NCI-H345 (cell line): ENCODE measurements at places on chromosomes 6 and 20.

DNA sequence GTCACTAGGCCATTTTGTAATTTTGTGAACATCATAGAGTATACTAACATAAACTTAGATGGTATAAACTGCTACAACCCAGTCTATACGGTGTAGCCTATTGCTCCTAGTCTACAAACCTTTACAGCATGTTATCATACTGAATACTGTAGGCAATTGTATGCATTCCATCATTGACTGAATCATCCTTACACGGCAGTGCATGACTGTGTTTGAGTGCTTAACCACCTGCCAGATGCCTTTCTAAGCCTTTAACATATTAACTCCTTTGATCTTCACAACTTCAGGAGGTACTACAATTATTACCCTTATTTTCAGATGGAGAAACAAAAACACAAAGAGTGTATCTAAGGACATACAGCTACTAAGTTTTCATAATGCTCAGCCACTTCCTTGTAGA is 14.0 kb downstream of the DPPA5 start:
- no peak for DNase-seq

- DNase-seq: no peak
Observed at GRCh38 chr6:14945461-14946185, 300.2 kb upstream of the JARID2 start.

DNA sequence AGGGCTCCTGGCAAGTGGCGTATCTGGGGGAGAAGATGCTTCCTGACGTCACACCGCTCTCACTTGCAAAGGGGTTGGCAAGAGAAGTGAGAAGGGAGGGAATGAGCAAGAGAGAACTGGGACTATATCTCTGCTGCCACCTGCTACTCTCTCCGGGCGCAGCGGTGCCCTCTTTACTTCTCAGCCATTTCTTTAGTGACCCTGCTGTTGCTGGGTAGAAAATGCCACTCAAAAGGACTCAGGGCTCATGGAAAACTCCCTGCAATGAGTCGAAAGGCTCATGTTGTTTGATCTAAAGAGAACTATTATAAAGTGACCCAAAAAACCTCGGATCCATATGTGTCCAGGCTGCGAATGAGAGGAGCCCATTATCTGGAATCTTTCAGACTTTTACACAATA is 401.8 kb downstream of the SAMD5 start:
- no peak for DNase-seq

- DNase-seq: no peak
Observed at GRCh38 chr6:17962436-17963031, 24.9 kb downstream of the KIF13A start.

DNA sequence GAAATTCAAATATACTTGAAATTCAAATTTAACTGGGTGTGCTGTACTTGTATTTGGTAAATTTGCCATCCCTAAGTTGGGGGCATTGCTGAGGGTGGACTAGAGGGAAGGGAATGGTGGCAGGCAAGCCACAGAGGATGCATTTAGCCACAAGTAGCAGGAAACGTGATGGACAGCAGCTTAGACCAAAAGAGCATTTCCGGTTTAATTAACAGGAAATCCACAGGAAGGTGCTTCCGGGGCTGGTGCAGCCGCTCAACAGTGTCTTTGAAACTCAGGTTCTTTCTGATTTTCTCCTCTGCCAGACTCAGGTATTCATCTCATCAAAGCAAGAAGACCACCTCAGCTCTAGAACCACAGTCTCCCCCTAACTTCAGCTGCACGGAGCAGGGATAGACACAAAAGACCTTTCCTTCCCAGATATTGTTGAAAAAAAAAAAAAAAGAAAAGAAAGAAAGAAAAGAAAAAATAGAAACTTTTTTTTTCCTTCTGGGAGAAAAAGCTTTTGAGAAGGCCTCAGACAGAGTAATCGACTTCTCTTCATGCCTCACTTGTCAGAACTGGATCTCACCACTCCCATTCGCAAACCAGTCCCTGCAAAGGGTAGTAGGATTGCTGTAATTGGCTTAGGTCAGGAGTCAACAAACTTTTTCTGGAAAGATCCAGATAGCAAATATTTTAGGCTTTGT is 8.0 kb upstream of the BCAS1 start:
- no peak for DNase-seq

GRCh38 chr6:105282631-105283585 is 103.1 kb upstream of the POPDC3 start:
- DNase-seq: no peak

GRCh38 chr6:52515219-52515960 is 61.5 kb downstream of the TRAM2 start:
- DNase-seq: no peak
